ENCODE measurements at places on chromosomes 5 and 9. TPM values are rescaled to one million over a fixed set of nuclear protein-coding genes. Genes with fewer than 3 reads are reported as not detected.
A peak's percentile ranks its signal among the peaks of the same experiment; 100 is the strongest.

DNA sequence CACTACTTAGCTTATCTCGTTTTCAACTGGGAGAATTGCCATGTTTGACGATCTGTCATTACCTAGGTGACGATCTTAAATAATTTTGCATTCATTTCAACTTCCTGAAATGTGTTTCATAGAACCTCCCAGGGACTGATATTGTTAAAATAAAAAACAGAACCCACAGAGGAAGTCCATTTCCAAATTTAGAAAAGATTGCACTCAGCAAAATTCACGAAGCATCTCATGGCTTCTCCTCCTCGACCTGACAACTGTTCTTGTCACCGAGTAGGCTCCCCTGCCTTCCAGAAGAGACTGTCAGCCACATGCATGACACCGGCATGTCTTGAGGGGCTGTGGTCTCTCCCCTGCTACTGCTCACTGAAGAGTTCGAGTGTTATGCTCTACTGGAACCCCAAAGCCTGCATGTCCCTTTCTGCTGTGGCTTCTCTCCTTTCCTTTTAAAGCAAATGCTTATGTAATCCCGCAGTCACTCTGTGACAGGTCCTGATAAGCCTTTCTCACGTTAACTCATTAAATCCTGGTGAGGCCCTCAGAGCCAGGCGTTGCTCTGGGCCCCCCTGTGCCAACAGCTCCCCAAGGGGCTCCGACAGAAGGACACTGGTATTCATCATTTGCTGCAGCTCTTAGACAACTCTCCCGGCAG, 26.8 kb upstream of the ANKRD33B start:
- DNase-seq = no peak

GRCh38 chr5:82362636-82363035, 84.5 kb upstream of the RPS23 start:
- no peak for DNase-seq

DNA sequence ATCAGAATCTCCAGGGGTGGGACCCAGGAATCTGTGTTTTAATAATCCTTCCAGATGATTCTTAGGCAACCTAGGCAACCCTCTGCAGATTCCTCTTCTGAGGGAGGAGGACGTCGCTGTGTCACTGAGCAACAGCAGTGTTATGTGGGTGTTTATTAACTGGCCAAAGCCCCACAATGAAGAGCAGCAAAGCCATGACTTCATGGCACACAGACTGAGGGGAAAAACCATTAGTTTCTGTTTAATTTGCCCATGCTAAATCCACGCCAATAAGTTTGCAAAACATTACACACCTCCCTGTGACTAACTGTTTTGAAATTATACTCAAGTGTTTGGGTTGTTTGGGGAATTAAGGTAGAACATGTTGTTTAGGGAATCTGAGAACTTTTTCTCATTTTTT, 83.7 kb upstream of the TMED7 start:
- peak; percentile 44 for DNase-seq

DNA sequence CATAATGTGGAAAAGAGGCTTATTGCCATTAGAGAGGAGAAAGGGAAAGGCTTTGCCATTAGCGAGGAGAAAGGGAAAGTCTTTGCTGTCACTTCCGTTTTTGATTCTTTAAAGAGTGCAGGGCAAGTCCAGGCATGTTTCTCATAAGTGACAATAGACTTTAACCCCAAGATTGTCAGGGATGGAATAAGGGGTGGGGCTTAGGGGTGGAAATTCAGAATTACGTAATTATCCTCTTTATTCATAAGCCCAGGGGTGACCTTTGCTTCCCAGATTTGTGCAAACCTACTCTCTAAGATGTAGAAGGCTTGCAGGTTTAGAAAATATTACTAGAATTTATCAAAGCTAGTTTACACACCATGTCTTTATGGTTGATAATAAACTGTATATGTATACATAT, 2.3 kb upstream of the PLK2 start:
- peak; percentile 78 for DNase-seq

The SMIM32 gene
- not detected for total RNA-seq

Data from renal cortical epithelial cell (primary cell).